Upper lobe of right lung (tissue), 1 donor: ENCODE measurements at places on chromosomes 5 and 9. TPM values are rescaled to one million over a fixed set of nuclear protein-coding genes. Genes with fewer than 3 reads are reported as not detected.
A peak's percentile ranks its signal among the peaks of the same experiment; 100 is the strongest.

Gene PCDHB6
- 0.75 TPM for total RNA-seq

Gene HTR4
- 0.43 TPM for total RNA-seq

Gene SPATA31C1
- not detected for total RNA-seq

Gene DNLZ
- 15.5 TPM for total RNA-seq

Gene PCA3
- total RNA-seq: not detected

DNA sequence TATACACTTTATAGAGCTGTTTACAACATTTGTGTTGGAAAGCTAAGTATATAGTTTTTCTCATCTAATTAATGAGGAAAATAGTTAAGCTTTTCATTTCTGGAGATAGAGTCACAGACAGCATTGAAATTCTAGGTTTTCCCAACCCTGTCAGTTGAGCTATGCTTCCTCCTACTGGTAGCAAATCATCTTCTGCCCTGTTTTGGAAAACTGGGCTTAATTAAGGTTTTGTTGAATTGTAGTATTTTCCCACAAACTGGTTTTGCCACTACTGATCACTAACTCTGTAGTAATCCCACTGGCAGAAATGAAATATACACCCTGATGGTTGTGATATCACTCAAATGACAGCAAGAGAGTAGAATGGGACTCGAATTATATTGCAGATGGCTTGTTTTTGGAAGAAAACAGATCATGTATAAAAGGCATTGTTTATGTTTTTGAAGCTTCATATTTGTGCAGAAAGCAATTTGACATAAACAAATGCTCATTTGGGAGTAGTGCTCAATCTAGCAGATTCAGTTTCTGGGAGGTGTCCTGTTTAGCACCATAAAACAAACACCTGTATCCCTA lies 46.6 kb downstream of the CD180 start:
- H3K27me3 ChIP-seq: no peaks in the 10 kb centered on the region
- peaks cover 86% of the 10 kb centered on the region for H3K36me3 ChIP-seq
- no peak for DNase-seq
- H3K4me3 ChIP-seq: no peak overlapping the region
- H3K27ac ChIP-seq: no peak overlapping the region

GRCh38 chr5:154211641-154212390 lies 21.3 kb downstream of the GALNT10 start:
- H3K4me1 ChIP-seq: no peaks in the 10 kb centered on the region
- no peak for DNase-seq
- no peaks in the 10 kb centered on the region for H3K36me3 ChIP-seq
- H3K27ac ChIP-seq: no peak overlapping the region
- no peaks in the 10 kb centered on the region for H3K27me3 ChIP-seq

- H3K27me3 ChIP-seq: no peaks in the 10 kb centered on the region
- H3K27ac ChIP-seq: no peak overlapping the region
- DNase-seq: no peak
- no peaks in the 10 kb centered on the region for H3K4me1 ChIP-seq
- H3K36me3 ChIP-seq: no peaks in the 10 kb centered on the region
Measured at GRCh38 chr5:39262981-39263380, 43.6 kb upstream of the FYB1 start.

- H3K4me3 ChIP-seq: no peak overlapping the region
- no peaks in the 10 kb centered on the region for H3K36me3 ChIP-seq
- DNase-seq: no peak
- H3K27ac ChIP-seq: no peak overlapping the region
- H3K27me3 ChIP-seq: no peaks in the 10 kb centered on the region
- peaks cover 20% of the 10 kb centered on the region for H3K4me1 ChIP-seq
Measured at GRCh38 chr5:73693573-73694061, 67.6 kb downstream of the ARHGEF28 start.

DNA sequence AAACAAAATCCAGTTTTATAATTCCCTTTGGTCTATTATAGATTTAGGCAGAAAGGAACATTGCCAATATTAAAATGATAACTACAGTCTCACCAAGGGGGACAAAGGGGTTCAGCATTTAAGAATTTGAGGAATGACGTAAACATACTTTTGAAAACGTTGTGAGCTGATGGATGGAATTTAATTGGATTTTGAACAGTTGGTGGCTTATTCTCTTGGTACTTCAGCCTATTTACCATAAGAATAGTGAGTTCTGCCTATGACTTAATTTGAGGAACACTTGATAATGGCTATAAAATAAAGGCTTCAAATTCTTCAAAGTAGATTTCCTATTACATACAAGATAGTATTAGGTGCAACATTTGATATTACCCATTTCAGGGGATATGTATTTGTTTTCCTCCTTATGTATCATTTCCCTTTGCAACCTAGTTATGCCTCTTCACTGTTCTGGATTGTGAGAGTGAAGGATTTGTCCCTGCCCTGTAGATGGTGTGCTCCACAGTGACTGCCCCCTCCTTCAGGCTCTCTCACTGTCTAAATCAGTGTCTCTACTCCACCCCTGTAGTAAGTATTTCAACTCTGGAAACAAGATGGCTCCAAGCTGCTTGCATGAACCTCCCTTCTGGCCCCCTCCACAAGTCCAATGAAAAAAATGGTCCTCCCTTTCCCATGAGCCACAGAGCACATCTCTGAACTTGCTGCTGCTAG lies 225.6 kb downstream of the ARHGEF28 start:
- H3K4me3 ChIP-seq: no peak overlapping the region
- DNase-seq: no peak
- no peak overlapping the region for H3K27ac ChIP-seq
- H3K27me3 ChIP-seq: no peaks in the 10 kb centered on the region
- no peaks in the 10 kb centered on the region for H3K36me3 ChIP-seq

- DNase-seq: no peak
- H3K27ac ChIP-seq: peak overlapping the region; percentile 93
Measured at GRCh38 chr5:115262011-115262320, 711 bp downstream of the PGGT1B start.

DNA sequence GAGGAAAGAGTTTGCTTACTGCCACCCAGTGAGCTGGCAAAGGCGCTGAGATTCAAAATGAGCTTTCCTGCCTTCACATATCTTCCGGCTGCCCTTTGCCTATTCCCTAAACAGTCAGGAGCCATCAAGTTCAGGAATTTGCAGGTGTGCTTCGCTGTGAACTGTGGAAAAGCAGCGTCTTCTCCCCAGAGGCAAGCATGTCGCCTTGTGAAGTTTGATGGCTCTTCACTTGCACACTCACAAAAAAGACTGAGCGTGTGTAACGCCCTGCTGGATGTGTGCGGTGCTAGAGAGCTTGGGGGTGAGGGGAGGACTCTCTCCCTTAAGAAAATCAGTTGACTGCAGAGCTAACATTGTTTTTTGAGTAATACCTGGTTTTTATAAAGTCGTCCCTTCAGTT lies 288.7 kb downstream of the DOCK8 start:
- no peaks in the 10 kb centered on the region for H3K36me3 ChIP-seq
- H3K4me1 ChIP-seq: peaks cover 20% of the 10 kb centered on the region
- no peaks in the 10 kb centered on the region for H3K27me3 ChIP-seq
- peak overlapping the region; percentile 74 for H3K4me3 ChIP-seq

DNA sequence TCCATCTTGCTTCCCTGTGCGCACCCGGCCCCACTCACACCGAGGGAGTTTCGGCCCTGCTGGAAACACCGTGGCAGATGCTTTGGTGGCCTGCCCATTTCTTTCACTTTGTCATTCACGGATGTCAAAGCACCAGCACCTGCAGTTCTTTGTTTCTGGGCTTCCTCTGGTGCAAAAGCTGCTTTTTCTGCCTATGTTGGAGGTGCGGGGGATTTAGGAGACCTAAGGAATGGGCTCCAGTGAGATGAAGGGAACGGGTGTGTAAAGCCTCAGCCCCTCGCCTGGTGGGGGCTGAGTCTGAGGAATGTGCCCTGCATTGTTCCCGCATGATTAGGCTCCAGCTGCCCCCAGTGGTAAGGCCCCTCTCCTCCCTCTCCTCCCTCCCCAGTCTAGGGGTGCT lies 62.3 kb downstream of the THBS4 start:
- no peaks in the 10 kb centered on the region for H3K36me3 ChIP-seq
- no peaks in the 10 kb centered on the region for H3K4me1 ChIP-seq
- no peak overlapping the region for H3K27ac ChIP-seq
- no peak overlapping the region for H3K4me3 ChIP-seq
